GM19239 (cell line): ENCODE measurements at places on chromosomes 4 and X.

DNA sequence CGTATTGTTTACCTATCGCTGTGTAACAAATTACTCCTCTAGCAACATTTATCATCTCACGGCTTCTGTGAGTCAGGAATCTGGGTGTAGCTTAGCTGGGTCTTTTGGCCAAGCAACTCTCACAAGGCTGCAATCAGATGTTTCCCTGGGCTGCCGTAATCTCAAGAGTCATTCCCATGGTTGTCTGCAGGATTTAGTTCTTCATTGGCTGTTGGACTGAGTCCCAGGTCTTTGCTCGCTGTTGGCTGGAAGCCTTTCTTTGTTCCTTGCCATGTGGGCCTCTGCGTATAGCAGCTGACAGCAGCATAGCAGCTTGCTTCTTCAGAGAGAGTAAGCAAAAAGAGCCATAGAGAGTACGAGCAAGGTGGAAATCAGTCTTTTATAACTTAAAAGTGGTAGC, 16.8 kb downstream of the POLR2B start:
- no peak for DNase-seq

DNA sequence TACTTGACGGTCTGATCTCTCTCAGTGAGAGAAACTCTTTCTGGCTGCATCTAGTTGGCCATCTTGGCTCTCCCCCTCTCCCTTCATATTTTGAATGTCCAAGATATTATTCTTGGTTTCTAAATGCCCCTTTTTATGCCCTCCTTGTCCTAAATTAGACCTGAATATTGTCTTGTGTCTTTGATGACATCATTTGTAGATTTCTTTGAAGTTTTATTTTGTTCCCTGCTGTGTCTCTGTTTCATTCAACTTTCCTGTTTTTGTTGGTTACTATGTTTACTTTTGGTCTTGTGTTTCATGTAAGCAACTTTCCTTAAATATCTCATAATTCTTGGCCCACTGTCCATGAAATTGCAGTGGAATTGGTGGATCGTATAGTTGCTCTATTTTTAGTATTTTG, 46.1 kb upstream of the PASD1 start:
- no peak for DNase-seq

- no peak for DNase-seq
Observed at GRCh38 chr4:137529432-137529831, 2.9 kb downstream of the PCDH18 start.

GRCh38 chr4:53574528-53574927, 16.8 kb downstream of the LNX1 start:
- no peak for DNase-seq

GRCh38 chrX:51404445-51404844, 71.8 kb downstream of the NUDT10 start:
- DNase-seq: no peak

GRCh38 chr4:76690011-76690905, 207.7 kb downstream of the SOWAHB start:
- no peak for DNase-seq

- no peak for DNase-seq
Observed at GRCh38 chrX:7435822-7436221, 287.9 kb upstream of the PUDP start.

- no peak for DNase-seq
Observed at GRCh38 chr4:41256740-41257256, at the start of gene UCHL1. UCHL1 (plus strand) TSS chr4:41256928; CDS start chr4:41256977, 49 bp downstream.

- no peak for DNase-seq
Observed at GRCh38 chr4:169238445-169238844, 32.3 kb downstream of the SH3RF1 start.

DNA sequence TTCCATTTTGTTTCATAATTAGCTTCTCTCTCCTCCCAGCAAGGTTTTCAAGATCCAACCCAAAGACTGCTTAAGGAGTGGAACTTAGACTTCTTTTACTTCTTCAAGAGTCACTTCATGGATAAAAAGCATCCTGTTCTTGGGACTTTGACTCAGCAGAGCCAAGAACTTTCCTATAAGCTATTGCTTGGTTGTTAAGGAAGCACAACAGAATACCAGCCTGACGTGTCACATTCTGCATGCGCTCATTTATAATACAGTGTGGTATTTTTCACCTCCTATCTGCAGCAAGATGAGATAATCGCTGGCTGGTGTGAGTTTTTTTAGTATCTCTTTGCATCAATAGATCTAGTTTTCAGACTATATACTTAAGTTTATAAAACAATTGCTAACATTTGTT, 152.1 kb downstream of the PALLD start:
- DNase-seq: no peak

DNA sequence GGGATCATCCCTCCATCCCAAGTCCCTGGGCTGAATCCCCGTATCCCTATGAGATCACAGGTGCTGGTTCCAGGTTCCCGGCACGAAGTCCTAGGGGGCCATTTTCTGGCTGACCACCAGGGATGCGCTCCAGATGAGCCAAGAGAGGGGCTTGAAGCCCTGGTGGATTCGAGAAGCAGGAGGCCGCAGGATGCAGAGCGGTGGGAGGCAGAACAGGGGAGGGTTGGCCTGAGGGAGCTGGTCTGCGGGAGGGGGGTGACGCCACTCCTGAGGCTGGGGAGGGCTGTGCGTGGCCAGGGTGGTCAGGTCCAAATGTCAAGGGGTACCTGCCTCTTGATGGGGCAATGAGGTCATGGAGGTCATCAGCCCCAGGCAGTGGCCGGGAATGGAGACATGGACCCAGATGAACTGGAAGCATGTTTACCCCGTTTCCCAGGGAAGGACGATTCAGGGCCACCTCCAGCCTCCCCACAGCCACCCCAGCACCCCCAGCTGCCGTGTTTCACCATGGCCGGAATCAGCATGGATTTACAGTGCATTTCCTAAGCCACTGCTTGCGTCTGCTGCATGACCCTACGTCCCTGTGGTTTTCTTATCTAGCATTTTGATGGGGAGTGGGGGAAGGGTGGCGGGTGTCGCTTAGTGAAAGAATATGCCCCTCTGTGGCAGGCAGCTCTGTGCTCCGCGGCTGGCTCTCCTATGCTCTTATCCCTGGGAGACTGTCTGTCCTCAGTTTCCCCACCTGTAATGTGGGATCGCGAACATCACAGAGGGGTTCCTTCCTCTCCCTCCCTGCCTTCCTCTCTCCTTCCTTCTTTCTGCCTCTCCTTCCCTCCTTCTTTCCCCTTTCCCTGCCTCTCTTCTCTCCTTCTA, 17.0 kb upstream of the HTRA3 start:
- no peak for DNase-seq

GRCh38 chr4:83558680-83559079, 22.8 kb downstream of the GPAT3 start:
- DNase-seq: no peak

GRCh38 chr4:39741401-39741800, 43.5 kb downstream of the UBE2K start:
- no peak for DNase-seq

- no peak for DNase-seq
Observed at GRCh38 chrX:105738162-105738561, 84.2 kb upstream of the NRK start.

DNA sequence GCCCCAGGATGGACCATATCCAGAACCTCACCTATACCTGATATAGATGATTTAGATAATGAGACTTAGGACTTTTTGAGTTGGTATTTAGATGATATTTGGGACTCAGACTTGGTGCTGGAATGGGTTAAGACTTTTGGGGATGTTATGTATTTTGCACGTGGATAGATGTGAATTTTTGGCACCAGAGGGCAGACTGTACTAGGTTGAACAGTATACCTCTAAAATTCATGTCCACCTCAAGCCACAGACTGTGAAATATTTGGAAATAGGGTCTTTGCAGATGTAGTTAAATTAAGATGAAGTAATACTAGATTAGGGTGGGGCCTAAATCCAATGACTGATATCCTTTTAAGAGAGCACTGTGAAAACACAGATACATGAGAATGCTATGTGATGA, 15.6 kb downstream of the RBM41 start:
- DNase-seq: no peak

- no peak for DNase-seq
Observed at GRCh38 chr4:185700048-185700447, 111.9 kb downstream of the SORBS2 start.

DNA sequence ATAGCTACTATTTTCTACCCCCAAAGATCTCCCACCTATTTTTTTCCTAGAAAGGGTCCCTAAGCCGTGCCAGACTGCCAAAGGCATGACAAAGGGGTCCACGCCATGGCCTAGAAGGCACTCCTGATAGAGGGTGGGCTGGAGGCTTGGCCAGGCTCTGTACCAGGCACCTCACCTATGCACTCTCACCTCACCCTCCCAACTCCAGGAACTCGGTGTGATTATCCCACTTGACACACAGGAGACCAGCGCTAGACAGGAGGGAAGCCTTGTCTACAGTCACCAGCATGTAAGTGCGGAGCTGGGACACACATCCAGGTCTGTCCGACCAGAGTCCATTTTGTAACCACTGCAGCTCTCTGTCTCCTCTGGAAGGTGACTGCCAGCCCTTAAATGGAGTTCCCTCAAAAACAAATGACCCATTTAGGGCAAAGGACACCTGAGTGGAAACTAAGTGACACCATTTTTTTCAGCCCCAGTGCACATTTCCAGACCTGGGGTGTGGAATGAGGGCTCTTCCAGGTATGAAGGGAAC, 106.4 kb downstream of the RTL5 start:
- DNase-seq: no peak

DNA sequence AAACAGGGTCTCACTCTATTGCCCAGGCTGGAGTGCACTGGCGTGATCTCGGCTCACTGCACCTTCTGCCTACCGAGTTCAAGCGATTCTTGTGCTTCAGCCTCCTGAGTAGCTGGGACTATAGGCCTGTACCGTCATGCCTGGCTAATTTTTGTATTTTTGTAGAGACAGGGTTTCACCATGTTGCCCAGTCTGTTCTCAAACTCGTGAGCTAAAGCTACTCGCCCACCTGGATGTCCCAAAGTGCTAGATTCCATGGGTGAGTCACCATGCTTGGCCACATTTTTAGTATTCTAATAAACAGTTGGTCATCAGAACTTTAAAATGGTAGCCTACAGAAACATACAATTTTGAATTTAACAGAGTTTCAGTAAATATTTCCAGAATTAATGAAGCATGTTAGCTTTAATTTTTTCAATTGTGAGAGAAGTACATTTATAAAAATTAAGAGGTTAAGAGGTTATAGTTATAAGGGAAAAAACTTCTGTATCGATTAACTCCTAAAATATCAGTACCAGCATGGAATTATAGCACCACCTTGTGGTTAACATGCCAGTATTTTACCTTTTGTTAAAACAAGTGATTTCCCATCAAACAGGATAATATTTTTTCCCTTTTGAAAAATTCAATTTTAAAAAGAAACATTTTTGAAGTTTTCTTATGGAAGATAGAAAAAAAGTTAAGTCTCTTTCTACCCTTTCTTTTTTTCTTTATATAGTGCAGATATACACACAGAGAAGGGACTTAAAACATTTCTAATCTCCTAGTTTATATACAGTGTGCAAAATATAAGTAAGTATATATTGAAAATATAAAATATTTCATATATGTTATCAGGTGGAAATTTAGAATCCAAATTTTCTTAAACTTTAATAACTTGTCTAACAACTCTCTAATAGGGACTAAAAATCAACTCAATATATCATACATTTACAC, 35.4 kb downstream of the CEP44 start:
- DNase-seq: no peak

- DNase-seq: no peak
Observed at GRCh38 chr4:106985830-106986229, 50.3 kb downstream of the DKK2 start.

DNA sequence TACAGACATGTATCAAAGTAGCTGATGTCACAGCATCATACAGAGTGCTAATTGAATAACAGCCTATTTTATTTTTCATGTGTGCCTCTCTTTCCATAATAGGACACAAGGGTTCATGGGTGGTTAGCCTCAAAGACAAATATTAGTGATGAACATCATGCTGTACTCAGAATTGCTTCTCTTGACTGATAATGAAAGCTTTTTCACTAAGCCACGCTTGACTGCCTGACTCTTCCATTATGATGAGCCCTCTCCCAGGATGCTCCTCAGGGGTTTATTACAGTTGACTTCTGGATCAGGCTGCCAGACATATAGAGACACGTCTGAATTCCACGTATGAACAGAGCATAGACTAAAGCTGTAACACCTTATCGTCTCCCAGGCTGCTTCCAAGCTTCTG, 2757.5 kb downstream of the PCDH7 start:
- no peak for DNase-seq

- DNase-seq: no peak
Observed at GRCh38 chrX:76159453-76159852, 13.4 kb upstream of the PBDC1 start.

DNA sequence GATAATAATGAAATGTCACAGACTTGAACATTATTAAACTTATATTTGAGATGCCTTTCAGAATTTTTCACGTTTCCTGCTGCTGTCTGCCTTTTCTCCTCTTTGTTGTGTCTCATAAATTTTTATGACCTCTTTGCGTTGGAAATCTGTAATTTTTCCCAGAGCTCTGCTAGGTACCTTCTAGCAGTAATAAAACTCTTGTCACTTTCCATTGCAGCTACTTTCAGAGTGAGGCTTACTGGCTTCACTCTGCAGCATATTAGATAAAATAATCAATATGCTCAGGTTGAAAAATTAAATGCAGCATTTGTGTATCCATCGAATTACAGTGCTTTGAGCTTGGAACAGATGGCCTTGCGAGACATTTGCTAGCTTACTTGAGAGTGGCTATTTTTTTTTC, 689.0 kb downstream of the GRID2 start:
- no peak for DNase-seq

- no peak for DNase-seq
Observed at GRCh38 chr4:8090744-8091301, 67.8 kb downstream of the ABLIM2 start.

DNA sequence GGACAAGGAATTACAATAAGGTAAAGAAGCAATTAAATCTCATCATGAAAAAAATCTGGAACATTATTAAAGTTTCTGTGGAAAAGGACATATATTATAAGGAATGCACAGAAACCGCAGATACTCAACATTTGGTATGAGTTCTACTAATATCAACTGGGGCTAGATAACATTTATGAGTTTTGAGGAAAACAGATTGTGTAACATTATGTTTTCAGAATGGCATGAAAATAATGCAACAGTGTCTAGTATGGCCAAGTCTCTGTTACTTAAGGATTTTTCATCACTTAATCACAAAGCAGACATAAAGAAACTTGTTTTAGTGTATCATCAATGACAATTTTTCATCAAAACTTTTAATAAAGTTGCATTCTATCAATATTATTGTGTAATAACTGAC, 785.0 kb downstream of the GLUD2 start:
- DNase-seq: no peak

GRCh38 chrX:44822601-44823000, 21.2 kb upstream of the DUSP21 start:
- DNase-seq: no peak

GRCh38 chrX:98380106-98380505, 1496.4 kb downstream of the RPA4 start:
- DNase-seq: no peak

GRCh38 chr4:42436928-42437565, 39.8 kb downstream of the SHISA3 start:
- DNase-seq: no peak

GRCh38 chr4:181982437-181982836, 260.8 kb upstream of the TENM3 start:
- DNase-seq: no peak

- no peak for DNase-seq
Observed at GRCh38 chr4:16909281-16909680, 10.8 kb upstream of the LDB2 start.

- DNase-seq: no peak
Observed at GRCh38 chr4:138634915-138635314, 380.7 kb upstream of the NOCT start.

GRCh38 chr4:140448830-140449229, 21.4 kb upstream of the CLGN start:
- no peak for DNase-seq

- DNase-seq: no peak
Observed at GRCh38 chr4:126004941-126005340, 690.2 kb downstream of the FAT4 start.

GRCh38 chr4:48557478-48557877, 67.4 kb downstream of the ZAR1 start:
- DNase-seq: no peak
